ENCODE measurements at places on chromosomes 7 and 10.

DNA sequence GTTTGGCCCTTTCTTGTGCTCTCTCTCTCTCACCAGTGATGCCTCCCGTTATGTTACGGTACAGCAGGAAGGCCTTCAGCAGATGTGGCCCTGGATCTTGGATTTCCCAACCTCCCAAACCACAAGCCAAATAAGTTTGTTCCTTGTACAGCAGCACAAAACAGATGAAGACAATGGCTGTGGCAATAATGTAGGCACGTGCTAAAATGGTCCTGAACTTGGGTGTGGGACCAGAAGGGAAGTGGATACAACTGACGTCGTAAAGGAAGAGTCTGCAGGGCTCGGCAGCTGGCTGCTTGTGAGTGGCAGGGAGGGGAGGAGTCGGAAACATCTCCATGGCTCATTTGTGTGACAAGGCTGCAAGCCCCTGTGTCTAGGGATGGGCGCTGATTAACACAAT lies 26.8 kb downstream of the PROSER2 start:
- DNase-seq = no peak

- no peak for DNase-seq
Measured at GRCh38 chr7:131076711-131077181, 250.9 kb upstream of the MKLN1 start.

DNA sequence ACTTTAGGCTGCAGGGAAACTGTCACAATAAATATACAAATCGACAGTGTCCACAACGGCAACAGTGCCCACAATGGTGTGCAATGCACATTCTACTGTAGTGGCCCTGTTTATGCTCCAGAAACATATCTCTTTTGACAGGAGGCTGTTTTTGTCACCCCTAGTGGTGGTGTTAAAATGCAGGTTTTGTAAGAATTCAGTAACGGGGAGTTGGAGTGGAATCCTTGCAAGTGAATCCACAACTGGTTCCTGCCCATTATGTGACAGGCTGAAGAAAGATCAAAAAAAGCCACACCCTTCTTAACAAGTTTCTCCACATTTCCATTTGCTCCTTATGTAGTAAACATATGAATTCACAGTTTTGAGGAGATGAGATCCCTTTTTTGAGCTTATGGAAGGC lies 58.5 kb downstream of the BEND7 start:
- no peak for DNase-seq

- no peak for DNase-seq
Measured at GRCh38 chr7:151742713-151743480, 134.0 kb downstream of the PRKAG2 start.

DNA sequence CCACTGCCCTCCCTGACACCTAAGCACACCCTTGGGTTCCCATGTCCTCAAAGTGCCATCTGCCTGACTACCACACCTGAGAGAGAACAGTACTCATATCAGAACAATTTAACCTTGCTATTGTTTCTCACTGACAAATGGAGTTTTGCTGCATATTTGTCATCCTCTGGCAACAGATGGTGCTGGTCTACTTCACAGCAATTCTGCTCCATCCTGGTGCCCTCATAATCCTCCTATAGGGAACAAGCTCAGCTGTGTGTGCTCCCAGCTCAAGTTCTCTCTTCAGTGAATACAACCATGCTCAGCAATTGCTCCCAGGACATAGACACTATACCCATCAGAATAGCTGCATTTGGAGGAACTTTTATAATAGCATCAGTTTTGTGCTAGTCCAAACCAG lies 32.8 kb upstream of the ITGB1 start:
- no peak for DNase-seq

- no peak for DNase-seq
Measured at GRCh38 chr10:20608503-20608902, 288.6 kb downstream of the NEBL start.

- DNase-seq = no peak
Measured at GRCh38 chr10:49288341-49289065, 10.5 kb upstream of the C10orf71 start.

DNA sequence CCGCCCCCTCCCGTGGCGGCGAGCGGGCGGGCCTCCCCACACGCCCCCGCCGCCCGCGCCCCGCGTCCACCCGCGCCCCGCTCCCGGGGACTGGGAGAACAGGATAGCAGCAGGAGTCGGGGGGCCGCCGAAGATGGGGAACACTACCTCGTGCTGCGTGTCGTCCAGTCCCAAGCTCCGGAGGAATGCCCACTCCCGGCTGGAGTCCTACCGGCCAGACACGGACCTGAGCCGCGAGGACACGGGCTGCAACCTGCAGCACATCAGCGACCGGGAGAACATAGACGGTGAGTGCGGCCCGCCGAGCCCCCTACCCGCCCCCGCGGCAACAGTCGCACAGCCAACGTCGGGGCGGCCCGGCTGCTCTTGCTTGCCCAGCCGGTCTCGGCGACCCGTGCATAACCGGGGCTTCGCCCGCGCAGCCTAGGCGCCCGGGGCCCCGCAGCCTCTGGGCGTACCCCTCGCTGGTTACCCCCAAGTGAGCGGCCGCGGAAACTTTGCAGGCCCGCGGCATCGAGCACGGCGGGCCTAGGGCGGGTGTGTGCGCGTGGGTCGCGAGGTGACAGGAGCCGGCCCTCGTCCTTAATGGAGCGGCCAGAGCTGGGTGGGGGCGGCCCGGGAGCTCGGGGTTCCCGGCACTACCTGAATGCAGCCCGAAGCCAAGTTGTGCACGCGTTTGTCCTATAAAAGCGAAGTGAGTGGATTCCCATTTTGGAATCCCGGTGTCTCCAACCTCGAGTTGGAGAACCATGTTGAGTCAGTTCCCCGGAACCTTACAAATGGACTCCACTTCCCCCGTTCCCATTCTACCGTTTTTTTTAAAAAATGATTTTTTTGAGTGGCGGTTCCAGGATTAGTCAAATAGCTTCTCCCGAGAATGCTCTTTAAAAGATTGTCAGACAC lies 863 bp downstream of the CCNY start:
- no peak for DNase-seq

GRCh38 chr7:151400626-151401315 lies 9.1 kb downstream of the WDR86 start:
- no peak for DNase-seq

- no peak for DNase-seq
Measured at GRCh38 chr7:70505468-70505867, 626.5 kb upstream of the GALNT17 start.

GRCh38 chr7:131867461-131867860 lies 311.0 kb upstream of the PODXL start:
- DNase-seq = no peak

GRCh38 chr10:74194999-74195398 lies 44.0 kb downstream of the ADK start:
- DNase-seq = no peak

- DNase-seq = no peak
Measured at GRCh38 chr7:71777278-71777677, 634.9 kb downstream of the CALN1 start.

DNA sequence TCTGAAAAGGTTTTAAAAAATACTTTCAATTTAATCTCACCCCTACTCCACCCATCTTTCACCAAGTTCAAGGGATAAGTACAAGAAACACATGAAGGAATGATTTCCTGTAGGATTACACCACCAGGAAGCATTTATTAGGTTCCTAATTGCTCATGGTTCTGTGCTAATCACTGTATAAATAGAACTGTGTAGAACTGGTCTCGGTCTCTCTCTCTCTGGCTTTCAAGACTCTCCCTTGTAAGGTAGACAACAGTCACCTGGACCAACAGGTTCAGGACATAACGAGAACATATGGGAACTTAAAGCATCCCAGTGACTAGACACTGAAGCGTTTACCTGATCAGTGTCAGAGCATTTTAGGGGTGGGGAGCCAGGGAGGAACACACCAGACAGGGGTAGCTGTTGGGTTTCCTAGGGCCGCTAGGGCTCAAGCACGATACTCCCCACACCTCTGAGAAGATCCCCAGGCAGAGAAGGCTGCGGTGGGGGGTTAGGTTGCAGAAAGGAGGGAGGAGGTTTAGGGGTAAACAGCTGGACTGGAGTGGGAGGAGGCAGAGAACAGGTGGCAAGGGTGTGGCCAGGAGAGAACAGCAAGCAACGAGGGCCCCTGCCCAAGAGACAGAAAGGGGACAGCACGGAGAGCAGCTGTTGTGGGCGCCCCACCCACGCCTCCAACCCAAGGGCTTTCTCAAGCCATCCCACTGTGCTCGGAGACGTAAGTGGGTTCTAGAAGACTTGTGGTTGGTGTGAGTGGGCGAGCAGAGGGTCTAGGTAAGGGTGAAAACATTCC lies 52.5 kb upstream of the USP6NL start:
- no peak for DNase-seq

DNA sequence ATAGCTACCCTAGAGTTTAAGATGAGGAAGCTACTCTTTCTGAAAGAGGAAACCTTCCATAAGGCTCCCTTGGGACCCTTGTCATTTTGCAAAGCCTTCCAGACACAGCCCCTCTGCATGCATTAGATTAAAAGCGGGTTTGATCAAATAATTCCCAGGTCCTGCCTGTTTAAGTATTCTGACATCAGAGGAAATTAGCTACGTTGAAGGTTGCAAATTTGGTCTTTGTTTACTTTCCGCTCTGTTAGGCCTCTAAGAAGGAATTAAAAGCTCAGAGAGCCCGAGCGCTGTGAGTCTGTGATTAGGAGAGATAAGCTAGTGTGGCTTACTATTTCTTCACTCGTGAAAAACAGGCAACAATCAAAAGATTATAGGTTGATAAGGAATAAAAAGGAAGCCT lies 1.4 kb upstream of the THSD7A start:
- no peak for DNase-seq

- DNase-seq = no peak
Measured at GRCh38 chr7:132242192-132242812, 334.0 kb downstream of the PLXNA4 start.

DNA sequence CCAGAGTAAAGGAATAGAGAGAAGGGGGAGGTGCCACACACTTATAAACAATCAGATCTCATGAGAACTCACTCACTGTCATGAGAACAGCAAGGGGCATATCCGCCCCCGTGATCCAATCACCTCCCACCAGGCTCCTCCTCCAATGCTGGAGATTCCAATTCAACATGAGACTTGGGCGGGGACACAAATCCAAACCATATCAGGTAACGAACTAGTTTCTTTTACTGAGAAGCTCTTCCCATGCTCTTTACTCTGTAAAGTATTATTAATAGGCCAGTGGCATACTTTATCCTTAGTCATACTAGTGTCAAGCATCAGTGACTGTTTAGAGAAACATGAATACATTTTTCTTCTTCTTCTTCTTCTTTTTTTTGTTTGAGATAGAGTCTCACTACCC lies 39.4 kb upstream of the ZNF488 start:
- no peak for DNase-seq

DNA sequence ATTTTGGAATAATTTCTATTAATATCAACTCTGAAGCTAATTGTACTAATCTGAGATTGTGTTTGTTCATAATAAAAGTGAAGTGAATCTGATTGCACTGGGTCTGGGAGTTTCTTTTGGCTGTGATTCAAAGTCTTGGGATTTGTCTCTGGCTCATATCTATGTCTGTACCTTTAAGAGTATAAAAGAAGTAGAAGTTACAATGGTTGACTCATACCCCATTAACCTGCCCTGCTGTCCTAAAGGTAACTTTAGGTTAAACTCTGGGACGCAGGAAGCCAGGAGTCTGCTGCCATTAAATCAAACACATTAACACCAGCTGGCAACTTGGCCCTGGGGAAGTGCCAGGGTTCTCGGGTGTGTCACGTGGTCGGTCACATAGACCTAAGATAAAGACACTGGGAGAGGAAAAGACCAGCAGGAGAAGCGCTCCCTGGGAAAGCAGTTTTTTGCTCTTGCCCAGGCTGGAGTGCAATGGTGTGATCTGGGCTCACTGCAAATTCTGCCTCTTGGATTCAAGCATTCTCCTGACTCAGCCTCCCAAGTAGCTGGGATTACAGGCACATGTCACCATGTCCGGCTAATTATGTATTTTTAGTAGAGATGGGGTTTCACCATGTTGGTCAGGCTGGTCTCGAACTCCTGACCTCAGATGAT lies 17.8 kb downstream of the SCD start:
- DNase-seq = no peak

- no peak for DNase-seq
Measured at GRCh38 chr10:110781139-110781538, 90.6 kb upstream of the PDCD4 start.

DNA sequence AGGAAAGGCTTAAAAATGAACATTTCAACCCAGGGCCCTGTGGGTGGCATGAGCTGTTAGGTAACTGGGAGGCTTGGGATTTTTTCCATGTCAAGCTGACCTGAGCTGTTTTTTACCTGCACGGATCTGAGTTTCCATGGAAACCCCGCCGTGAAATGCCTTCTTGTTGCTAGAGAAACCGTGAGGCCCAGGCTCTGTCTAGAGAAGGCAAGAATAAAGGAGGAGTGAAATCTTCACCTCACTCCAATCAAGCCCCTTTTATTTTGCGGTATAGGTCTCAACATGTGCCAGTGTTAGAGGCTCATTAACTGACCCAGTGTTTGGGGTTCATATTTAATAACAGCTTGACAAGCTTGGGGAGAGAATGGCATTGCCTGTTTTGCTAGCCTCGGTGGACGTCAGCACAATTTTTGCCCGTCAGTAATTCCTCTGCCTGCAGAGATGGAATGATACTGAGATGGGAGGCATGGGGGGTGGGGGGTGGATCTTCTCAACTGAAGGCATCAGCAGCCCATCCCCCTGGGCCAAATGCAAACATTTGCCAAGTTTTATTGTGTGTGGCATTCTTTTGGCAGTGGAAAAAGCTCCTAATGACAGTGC lies 48.9 kb upstream of the PDCD4 start:
- DNase-seq = no peak

GRCh38 chr7:116162992-116163391 lies 47.3 kb upstream of the TES start:
- DNase-seq = no peak

GRCh38 chr7:104535841-104536240 lies 207.4 kb downstream of the LHFPL3 start:
- DNase-seq = no peak

GRCh38 chr10:18282094-18282493 lies 141.9 kb downstream of the CACNB2 start:
- DNase-seq = no peak

DNA sequence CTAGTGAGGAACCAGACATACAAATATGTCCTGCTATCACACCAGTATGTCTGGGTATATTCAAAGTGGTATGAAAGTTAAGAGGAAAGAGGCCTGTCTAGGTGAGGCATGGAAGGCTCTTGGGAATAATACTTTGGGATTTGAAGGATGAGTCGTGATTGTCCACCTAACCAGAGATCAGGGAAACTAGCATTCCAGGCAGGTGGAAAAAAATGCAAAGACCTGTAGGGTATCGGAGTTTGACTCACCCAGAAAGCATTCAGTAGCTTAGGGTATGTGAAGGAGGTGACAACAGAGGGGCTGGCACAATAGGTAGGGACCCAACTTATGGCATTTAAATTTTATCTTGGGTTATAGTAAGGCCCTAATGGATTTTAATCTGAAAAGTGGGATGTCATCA lies 950 bp upstream of the GCC1 start:
- DNase-seq = no peak

- no peak for DNase-seq
Measured at GRCh38 chr10:94353336-94353735, 9.4 kb downstream of the NOC3L start.
